Transverse colon (tissue), 4 donors: ENCODE measurements at places on chromosomes 3 and 15. TPM values are rescaled to one million over a fixed set of nuclear protein-coding genes. Genes with fewer than 3 reads are reported as not detected.

Gene IMPG2
- 0.32 TPM for total RNA-seq

Gene PPP1R14D
- total RNA-seq = 19.5 TPM

Gene TGM4
- total RNA-seq = not detected

Gene MCTP2
- total RNA-seq = 134 TPM

Gene ILDR1
- total RNA-seq = 27.7 TPM
